Urinary bladder (tissue), 4 donors: ENCODE measurements at places on chromosomes 5 and 9. TPM values are rescaled to one million over a fixed set of nuclear protein-coding genes. Genes with fewer than 3 reads are reported as not detected.

PCDHB4 gene
- 6.2 TPM for polyA plus RNA-seq

OR5C1 gene
- not detected for polyA plus RNA-seq

WNT8A gene
- polyA plus RNA-seq = not detected

SH2D3C gene
- 16.6 TPM for polyA plus RNA-seq

SLC26A2 gene
- 5.0 TPM for polyA plus RNA-seq

CDH18 gene
- polyA plus RNA-seq = 0.06 TPM

C9orf153 gene
- not detected for polyA plus RNA-seq

SHISAL2B gene
- polyA plus RNA-seq = not detected

C9orf50 gene
- polyA plus RNA-seq = 0.28 TPM

DNM1 gene
- polyA plus RNA-seq = 15.2 TPM

LOX gene
- 15.0 TPM for polyA plus RNA-seq

S1PR3 gene
- polyA plus RNA-seq = 47.4 TPM

PCDHA7 gene
- polyA plus RNA-seq = 0.14 TPM

MLANA gene
- polyA plus RNA-seq = not detected

CD274 gene
- polyA plus RNA-seq = 1.2 TPM

IRGM gene
- polyA plus RNA-seq = 0.16 TPM

PCDHGB2 gene
- 2.2 TPM for polyA plus RNA-seq

DMRT3 gene
- 0.09 TPM for polyA plus RNA-seq

MPDZ gene
- 31.6 TPM for polyA plus RNA-seq

SLC6A18 gene
- not detected for polyA plus RNA-seq

SPATA31A3 gene
- not detected for polyA plus RNA-seq
